ENCODE measurements at places on chromosomes 13 and 19.

DNA sequence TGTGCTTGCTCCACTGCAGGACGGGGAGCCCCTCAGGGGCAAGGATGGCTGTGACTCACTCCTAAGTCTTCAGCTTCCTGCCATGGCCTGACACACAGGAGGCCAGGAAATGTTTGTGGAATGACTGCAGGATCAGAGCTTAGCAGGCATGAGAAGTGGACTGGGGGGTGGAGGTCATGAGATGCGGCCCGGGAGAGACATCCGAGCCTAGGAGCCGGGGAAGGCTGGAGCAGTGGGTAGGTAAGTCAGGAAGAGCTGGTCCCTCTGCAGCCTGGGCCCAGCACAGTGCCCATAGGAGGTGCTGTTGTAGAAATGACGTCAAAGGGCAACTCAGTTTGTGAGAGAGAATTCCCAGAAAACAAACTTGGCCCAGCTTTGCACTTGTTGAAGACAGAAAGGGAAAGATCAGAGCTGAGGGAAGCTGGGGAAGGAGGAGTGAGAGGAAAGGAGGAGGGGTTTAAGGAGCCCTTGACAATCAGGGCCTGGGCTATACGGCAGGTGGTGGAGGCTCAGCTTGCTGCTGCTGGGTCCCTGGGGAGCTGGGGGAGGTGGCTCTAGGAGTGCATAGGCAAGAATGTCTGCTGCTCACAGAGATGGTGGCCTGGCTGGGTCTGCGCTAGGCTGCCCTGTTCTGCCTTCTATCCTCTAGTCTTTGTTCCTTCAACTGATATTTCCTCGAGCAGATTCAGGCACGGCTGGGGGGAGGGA is 18.5 kb downstream of the POU2F2 start:
- no peak for DNase-seq

GRCh38 chr13:48500652-48501197 is 32.2 kb downstream of the RCBTB2 start:
- DNase-seq = no peak

- DNase-seq = no peak
Measured at GRCh38 chr19:2912306-2912705, 11.6 kb downstream of the ZNF57 start.

DNA sequence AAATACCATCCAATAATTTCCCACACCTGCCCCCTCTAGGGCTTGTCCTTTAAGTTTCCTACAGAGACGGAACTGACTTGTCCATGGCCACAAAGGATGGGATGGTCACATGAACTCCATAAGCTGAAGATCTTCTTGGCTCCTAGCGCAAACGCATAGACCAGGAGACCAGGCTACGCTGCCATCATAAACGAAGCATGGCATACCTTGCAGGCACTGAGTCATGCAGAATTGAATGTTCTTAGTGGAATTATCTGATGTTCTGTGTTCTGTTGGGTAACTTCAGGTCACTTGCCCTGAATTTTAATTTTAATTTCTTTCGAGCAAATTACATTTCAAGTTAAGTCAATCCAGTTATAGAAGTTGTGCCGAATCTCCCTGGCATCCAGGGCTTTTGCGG is 96.4 kb upstream of the STARD13 start:
- DNase-seq = no peak

- DNase-seq = no peak
Measured at GRCh38 chr13:48808683-48809082, 155.0 kb downstream of the CYSLTR2 start.
